LHCN-M2 (cell line): ENCODE measurements at places on chromosomes 11 and 22. TPM values are rescaled to one million over a fixed set of nuclear protein-coding genes. Genes with fewer than 3 reads are reported as not detected.

GRCh38 chr11:77908835-77909234 is 85.6 kb downstream of the INTS4 start:
- DNase-seq: no peak

GRCh38 chr22:43313244-43313889 is 29.8 kb downstream of the SCUBE1 start:
- DNase-seq: no peak

DNA sequence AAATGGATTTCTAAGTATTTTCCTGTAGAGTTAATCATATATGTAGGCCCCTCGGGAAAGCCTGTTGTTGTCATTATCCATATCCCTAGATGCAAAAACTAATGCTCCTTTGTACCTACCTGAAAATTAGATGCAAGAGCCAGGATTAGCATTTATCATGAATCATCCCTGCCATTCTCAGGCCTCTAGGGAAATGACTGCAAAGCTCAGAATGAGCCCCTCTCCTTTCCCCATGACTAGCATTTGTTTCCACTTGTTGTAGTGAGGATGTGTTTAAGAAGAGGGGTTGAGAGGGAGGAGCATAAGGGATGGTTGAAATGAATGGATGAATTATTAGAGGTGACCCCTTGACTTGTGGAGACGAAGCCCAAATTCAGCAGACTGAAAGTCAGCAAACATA is 537.9 kb downstream of the NTM start:
- no peak for DNase-seq

GRCh38 chr11:86938900-86939880 is 16.0 kb downstream of the FZD4 start:
- peak; percentile 71 for DNase-seq

GRCh38 chr22:47808236-47808635 is 1045.8 kb downstream of the TBC1D22A start:
- no peak for DNase-seq

- DNase-seq: no peak
These were observed 10.7 kb downstream of the SLCO2B1 start for GRCh38 chr11:75161506-75162095.

DNA sequence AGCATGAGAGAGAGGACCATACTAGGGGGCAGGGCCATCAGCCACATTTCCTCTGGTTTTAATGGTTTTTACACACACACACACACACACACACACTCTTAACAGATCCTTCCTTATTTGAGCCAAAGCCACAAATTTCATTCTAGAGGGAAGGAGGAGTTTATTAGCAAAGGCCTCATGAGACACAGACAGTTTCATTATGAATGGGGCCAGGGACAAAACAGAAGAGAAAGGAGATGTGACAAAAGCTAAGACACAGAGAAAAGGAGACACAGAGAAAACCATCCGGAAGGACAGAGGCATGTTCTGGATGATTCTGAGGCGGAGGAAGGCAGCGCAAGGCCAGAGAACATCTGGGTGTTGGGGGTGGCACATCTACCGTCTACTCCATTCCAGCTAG is 32.2 kb upstream of the ARFGAP3 start:
- no peak for DNase-seq

- peak; percentile 13 for DNase-seq
These were observed at the start of gene PRAME for GRCh38 chr22:22558972-22559603. Gene PRAME (minus strand): TSS chr22:22559265. CDS start chr22:22556832, 2,433 bp downstream.

DNA sequence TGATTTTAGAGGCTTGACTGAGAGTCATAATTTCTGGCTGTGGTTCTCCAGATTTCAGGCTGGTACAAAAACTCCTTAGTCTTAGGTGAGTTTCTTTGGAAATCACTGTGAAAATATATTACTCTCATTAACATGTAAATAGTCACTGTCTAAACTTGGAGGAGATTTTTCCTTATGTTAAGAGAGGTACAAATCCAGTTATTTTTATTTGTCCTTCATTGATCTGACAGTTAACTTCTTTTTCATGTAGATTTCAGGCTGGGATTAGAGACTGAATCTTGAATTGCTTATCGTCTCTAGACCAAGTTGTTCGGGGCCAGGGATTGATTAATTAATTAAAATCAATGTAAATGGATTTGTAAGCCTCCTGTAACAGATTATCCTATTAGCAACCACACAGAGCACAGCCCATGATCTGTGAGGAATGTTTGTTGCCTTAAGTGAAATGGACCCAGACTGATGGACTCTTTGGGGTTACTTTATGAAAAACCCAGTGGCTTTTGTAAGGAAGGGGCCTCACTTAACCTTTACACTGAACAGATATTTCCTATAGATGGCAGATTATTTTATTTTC is 21.1 kb downstream of the TEAD1 start:
- no peak for DNase-seq

- DNase-seq: no peak
These were observed 31.8 kb downstream of the USP35 start for GRCh38 chr11:78220218-78221157.

GRCh38 chr11:111629499-111629898 is 27.2 kb downstream of the SIK2 start:
- DNase-seq: peak; percentile 42

Gene PCNX3
- total RNA-seq: 31.4 and 31.7 TPM in 2 replicates

Gene APOL5
- total RNA-seq: not detected in 2 replicates

Gene IL18
- total RNA-seq: 0.23 and 1.2 TPM in 2 replicates
